NCI-H1436 treated with DMSO at 0.1 percent for 48 hours (cell line): ENCODE measurements at places on chromosomes 7 and 10.

DNA sequence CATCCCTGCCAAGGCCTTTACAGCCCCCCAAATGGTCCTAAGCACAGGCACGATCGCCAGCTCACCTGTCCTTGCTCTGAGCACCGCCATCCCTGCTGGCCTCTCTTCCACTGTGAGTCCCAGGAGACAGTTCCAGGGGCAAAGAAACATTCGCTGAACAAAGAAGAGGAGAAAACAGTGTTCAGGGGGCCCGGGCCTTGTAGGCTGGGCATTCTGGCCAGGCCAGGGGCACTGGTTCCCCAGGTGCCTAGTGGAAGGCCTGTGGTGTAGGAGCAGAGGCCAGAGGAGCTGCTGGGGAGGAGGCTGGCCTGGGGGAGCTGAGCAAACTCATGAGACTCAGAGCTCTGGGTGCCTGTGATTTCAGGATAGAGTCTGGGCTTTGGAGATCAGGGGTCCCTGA lies 22.6 kb downstream of the AQP1 start:
- no peak for DNase-seq

DNA sequence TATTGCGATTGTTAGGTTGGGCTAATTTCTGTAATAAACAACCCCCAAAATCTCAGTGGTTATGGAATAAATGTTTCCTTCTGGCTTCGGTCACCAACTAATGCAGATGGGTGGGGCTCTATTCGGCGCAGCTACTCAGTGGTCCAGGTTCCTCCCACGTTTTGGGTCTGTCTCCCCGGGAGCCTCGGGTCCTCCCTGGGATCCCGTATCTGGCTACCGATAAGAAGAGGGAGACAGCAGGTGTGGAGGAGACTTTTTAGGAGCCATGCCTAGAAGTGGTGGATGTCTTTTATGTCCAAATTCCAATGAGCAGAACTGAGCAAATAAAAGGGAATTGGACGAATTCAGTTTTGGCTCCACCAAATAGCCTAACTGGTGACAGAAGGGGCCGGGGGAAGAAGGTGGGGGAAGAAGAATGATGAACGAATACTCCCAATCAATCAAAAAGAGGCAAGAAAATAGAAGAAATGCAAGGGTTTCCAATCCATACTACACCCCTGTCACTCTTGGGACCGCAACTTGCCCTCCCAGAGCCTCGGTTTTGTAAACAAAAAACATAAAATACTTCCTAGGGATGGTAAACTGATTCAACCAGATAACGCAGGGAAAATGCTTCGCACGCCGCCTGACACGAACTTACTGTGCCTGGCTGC lies 498 bp upstream of the C10orf53 start:
- DNase-seq: no peak

DNA sequence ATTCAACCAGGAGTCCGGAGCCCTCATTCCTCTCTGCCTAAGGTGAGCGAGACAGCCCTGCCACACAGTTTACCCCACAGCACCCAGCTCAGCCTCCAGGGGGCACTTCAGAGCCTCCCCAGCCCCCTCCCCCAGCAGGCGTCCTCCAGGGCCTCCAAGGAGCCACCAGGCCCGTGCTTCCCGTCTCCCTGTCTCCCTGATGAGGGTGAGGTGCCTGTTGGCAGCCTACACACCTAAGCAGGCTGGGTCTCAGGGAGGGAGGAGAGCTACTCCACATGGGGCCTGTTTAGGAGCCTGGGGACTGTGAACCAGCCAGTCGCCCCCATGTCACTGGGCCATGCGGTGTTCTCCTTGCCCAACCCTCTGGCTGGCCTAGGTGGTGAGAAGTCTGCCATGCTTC lies 28.9 kb upstream of the TRIM8 start:
- no peak for DNase-seq

- no peak for DNase-seq
Measured at GRCh38 chr7:5478568-5479430, 55.2 kb upstream of the TNRC18 start.

DNA sequence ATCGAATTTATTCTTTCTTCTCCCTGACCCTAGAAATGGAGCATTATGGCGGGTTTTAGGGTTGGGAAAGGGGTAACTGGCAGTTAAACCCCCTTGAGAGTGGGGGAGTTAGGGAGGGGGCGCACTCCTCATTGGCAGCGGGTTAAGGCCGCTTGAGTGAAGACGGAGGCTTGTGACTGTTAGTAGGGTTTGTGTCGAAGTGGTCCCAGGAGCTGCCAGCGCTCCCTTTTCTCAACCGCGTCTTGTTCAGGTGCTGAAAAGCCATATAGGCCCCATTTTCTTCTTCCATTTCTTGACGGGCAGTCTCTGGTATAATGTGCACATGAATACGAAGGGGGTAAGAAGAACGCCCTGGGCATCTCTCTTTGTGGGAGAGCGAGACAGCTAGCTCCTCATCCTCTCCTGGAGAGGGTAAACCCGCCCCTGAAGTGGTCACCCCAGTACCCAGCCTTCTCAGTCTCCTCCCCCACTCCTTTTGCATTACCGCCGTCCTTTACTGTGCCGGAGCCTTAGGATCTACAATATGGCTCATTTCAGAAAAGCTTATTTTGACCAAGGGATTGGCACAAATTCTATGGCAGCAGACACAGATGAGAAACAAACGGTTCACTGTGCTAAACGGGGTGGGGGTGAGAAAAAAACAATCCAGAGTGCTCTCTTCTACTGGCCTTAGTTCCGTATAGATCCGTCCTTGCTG lies 836 bp downstream of the KMT2E start:
- peak; percentile 29 for DNase-seq

GRCh38 chr7:17472518-17472917 lies 174.1 kb downstream of the AHR start:
- no peak for DNase-seq

- DNase-seq: no peak
Measured at GRCh38 chr7:47573758-47574481, 8.0 kb downstream of the TNS3 start.

DNA sequence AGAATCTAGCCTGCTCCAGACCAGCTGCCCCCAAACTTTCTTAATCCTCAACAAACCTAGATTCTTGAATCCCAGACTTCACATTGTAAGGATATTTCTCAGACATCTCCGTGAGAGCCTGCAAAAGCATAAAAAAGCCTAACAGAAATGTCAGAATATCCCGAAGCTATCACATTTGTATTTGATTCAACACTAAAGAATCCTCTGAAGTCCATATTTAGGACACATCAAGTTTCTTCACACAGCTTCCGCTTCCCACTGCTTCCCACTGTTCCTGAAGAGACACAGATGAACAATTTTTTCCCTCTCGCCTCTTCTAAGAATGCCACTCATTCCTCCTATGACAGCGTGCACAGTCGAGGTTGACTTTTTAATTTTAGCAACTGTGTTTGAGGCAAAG lies 396.2 kb upstream of the IGFBP3 start:
- no peak for DNase-seq

- no peak for DNase-seq
Measured at GRCh38 chr10:122333037-122333436, 41.5 kb upstream of the PLEKHA1 start.

DNA sequence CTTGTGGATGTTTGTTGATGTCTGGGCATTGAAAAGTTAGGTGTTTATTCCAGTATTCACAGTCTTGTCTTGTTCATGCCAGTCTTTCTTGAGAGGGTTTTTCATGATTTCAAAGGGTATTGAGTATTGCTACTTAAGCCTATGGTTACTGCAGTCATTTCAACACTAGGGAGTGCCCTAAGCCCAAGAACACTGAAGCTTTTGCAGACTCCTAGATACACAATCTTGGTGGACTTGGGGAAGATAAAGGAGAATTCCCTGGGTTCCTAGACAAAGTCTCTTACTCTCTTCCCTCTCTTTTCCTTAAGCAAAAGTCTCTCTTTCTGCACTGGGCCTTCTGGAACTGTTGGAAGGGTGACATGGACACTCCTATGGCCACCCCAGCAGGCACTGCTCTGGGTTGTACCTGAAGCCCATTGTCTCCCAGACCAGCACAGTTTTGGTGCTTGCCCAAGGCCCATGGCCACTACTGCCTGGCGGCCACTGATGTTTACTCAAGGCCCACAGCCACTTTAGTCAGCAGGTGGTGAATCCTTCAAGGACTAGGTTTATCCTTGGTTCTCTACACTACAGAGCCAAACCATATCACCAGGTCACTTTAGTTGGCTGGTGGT lies 24.9 kb downstream of the SAMD9 start:
- DNase-seq: no peak

GRCh38 chr7:123615344-123615743 lies 13.7 kb downstream of the ASB15 start:
- no peak for DNase-seq

GRCh38 chr10:77380191-77380590 lies 257.4 kb downstream of the KCNMA1 start:
- no peak for DNase-seq

GRCh38 chr7:13801669-13802068 lies 187.8 kb downstream of the ETV1 start:
- no peak for DNase-seq

GRCh38 chr7:84624527-84624926 lies 429.9 kb upstream of the SEMA3A start:
- DNase-seq: no peak

DNA sequence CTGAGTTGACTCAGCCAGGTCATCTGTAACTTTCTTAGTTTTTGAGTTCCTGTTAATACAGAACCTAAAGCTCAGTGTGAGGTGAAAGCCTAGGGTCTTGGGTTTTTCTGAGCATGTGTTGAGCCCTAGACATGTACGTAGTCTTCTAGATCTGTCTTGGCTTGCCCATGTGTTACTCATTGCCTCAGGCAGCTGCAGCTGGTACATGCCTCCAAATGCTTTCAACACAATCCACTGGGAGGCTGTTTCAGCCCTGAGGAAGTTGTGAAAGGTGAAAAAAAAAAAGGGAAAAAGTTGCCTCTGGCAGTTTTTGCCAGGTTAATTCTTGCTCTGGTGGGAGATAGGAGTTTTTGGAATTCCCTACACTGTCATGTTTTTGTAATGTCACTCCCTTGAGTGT lies 134.6 kb downstream of the RNF216 start:
- no peak for DNase-seq

- DNase-seq: no peak
Measured at GRCh38 chr10:99369126-99369525, 40.0 kb downstream of the CNNM1 start.

GRCh38 chr7:151693140-151693539 lies 173.4 kb upstream of the RHEB start:
- no peak for DNase-seq

- DNase-seq: no peak
Measured at GRCh38 chr7:151520419-151521261, 945 bp upstream of the RHEB start.

GRCh38 chr7:139602143-139602722 lies 78.7 kb downstream of the CLEC2L start:
- no peak for DNase-seq

GRCh38 chr7:41992881-41993867 lies 243.8 kb downstream of the GLI3 start:
- no peak for DNase-seq

DNA sequence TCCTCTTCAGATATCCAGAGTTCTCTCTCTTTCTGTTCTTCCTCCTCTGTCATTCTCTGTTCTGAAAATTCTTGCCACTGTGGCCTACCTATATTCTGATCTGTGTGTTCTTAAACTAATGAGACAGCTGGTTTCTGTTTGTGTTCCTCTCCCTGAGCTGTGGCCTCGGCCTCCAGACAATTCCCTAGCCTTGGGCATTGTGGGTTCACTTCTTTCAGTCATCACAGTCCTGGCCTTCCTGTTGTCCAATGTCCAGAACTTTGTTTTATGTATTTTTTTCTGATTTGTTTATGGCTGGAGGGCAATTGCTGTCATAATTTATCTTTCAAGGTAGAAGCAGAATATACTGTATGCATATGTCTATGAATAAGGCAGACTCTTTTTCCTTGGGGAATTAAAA lies 173.2 kb upstream of the MTPN start:
- no peak for DNase-seq

DNA sequence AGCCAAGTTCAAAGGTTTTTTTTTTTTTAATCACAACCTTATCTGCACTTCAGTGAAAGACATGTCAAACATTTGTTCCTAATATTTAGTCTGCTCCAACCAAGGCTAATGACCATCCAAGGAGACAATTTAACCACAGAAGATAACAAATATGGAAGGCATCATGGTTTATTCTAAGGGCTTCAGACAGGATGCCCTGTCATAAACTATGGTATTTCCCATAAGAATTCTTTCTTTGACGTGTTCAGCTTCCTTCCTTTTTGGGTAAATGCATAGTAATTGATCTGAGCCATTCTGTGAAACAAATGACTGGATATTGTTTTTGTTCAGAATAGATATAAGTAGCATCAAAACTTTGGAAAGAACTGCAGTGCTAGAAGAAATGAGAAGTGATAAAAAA lies 326.5 kb upstream of the AOAH start:
- DNase-seq: no peak

- no peak for DNase-seq
Measured at GRCh38 chr10:59405235-59405634, 42.9 kb upstream of the FAM13C start.

GRCh38 chr7:6727663-6728062 lies 20.9 kb upstream of the ZNF12 start:
- no peak for DNase-seq

DNA sequence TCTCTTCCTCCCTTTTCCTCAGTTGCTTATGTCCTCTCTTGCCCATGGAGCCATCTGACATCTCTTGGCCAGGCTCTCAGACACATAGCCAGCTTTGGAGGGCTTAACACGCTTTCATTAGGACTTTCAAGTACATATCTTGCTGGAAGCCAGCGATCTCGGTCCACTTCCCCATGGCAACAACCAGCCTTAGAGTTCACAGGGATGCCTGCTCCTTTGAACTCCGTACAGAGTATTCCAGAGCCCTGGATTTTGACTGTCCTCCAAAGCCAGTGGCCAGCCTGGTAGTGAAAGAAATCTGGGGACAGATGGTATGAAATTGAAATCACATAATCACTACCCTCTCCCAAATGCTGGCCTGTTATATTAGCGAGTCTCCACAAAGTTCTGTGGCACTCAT lies 370.5 kb upstream of the NPVF start:
- no peak for DNase-seq

DNA sequence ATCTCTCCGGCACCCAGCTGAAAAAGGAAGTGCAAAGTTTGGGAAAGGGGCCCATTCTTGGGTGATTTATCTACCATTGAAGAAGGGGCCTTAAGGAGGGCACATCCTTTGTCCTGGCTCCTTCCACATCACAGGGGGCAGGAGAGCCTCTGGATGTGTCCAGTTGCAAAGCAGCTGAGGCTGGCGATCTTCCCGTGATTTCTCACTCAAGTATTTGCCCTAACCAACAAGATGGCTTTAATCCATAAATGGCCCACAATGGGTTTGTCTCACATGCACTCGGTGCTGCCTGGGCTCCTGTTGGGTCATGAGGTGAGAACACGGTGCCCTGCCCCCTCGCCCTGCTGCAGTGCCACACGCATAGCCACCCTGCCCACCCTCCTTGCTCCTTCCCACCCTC lies 14.2 kb upstream of the FRMPD2 start:
- DNase-seq: no peak

GRCh38 chr7:154364170-154364569 lies 312.0 kb downstream of the DPP6 start:
- no peak for DNase-seq
